ENCODE measurements at places on chromosomes 16 and 17.
A peak's percentile ranks its signal among the peaks of the same experiment; 100 is the strongest.

GRCh38 chr17:81528651-81529436, 667 bp downstream of the FSCN2 start:
- DNase-seq: no peak

- DNase-seq: no peak
These were observed 31.6 kb downstream of the ITGAM start for GRCh38 chr16:31291376-31291775.

GRCh38 chr17:79951361-79952264, 84.1 kb downstream of the TBC1D16 start:
- DNase-seq: peak; percentile 46

- DNase-seq: no peak
These were observed 32.8 kb upstream of the METRNL start for GRCh38 chr17:83046448-83047181.

DNA sequence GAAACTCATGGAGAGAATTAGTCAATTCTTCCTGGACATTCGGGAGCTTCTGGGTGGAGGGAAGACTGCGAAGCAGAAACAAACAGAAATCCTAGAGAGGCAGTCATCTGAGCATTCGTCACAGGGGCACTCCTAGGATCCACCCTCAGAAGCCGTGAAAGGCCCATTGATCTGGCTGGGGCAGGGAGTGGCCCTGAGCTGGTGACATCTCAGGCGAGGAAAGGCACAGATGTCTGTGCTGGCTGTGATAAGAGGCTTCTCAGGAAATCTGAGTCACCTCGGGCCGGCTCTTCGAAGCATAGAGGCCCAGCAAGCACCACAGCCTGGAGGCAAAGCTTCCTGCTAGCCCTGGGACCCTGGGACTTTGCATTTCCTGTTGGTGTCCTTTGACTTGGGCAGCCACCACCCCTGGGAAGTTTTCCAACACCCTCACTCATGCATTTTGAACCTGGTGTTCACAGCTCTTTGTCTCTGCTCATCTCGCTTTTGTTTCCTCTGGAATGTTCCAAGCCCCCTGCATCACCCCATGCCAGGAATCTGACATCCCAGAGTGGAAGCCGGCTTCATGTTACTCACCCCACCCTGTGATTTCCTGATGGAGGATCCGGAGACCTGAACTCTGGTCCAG, 23.3 kb upstream of the CDRT4 start:
- no peak for DNase-seq
